ENCODE measurements at places on chromosomes 2 and 18.

DNA sequence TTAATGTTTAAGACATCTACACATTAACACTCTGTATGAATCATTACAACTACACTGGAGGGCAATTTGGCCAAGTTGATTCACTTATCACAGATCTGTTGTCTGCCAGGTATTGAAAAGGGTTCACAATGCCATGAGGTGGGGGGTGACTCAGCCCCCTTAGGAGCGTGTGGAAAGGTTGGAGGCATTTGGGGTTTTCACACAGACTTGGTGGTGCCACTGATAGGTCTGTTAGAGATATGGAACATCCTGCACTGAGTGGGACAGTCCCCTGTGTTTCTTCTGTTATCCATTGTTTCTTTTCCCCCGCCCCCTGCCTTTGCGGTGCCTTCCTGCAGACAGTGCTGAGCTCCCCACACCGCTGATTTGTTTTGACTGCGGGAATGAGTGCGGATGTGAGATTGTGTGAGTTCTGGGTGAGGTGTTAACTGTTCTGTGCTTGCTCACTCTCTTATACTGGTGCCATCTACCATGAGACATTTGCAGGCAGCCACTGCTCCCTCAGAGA lies 9.3 kb upstream of the TSN start:
- DNase-seq: no peak

GRCh38 chr2:129805899-129806298 lies 173.6 kb upstream of the RAB6C start:
- DNase-seq: no peak

DNA sequence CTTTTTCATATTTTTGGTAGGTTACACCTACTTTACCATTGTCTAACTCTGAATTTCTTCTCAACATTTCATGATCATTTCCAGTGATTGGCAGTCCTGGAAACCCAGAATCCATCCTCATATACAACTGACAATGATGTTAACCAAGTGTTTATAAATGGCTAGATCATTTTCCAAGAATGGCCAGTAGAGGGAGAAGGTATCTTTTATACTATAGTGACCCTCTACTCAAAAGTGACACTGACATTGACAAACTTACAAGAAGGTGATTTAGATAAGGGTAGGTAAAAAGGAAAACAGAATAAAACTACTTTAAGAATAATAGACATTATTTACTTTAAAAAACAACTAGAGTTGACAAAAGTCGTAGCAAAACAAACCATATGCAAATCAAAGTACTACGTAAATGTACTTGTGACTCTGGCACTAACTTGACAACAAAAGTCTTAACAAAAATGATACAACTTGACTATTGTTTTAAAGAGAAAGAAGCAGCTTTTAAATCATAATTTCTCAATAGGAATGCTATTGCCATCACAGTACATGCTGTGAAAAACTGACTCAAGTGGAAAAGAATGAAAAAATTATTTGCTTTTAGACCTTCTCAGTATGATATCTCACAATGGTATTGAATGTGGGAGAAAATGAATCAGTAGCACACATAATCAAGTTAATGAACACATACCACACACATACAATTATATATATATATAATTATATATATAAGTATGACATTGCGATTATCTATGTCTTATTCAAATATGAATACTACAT lies 76.6 kb upstream of the GRB14 start:
- DNase-seq: no peak

GRCh38 chr2:108407864-108408729 lies 30.3 kb downstream of the SULT1C4 start:
- no peak for DNase-seq

GRCh38 chr2:203928849-203929248 lies 7.7 kb upstream of the ICOS start:
- no peak for DNase-seq

GRCh38 chr2:178870703-178871102 lies 63.5 kb upstream of the TTN start:
- DNase-seq: no peak

All from C1 segment of cervical spinal cord (tissue), 14 donors.